Stomach (tissue), 19 donors: ENCODE measurements at places on chromosomes 4 and X. TPM values are rescaled to one million over a fixed set of nuclear protein-coding genes. Genes with fewer than 3 reads are reported as not detected.

AMTN gene
- total RNA-seq = not detected

TREX2 gene
- total RNA-seq = 5.1 TPM

SYP gene
- total RNA-seq = 5.0 TPM

PAK3 gene
- total RNA-seq = 0.29 TPM

SYTL4 gene
- total RNA-seq = 10.5 TPM

EDA gene
- total RNA-seq = 26.1 TPM

DNA sequence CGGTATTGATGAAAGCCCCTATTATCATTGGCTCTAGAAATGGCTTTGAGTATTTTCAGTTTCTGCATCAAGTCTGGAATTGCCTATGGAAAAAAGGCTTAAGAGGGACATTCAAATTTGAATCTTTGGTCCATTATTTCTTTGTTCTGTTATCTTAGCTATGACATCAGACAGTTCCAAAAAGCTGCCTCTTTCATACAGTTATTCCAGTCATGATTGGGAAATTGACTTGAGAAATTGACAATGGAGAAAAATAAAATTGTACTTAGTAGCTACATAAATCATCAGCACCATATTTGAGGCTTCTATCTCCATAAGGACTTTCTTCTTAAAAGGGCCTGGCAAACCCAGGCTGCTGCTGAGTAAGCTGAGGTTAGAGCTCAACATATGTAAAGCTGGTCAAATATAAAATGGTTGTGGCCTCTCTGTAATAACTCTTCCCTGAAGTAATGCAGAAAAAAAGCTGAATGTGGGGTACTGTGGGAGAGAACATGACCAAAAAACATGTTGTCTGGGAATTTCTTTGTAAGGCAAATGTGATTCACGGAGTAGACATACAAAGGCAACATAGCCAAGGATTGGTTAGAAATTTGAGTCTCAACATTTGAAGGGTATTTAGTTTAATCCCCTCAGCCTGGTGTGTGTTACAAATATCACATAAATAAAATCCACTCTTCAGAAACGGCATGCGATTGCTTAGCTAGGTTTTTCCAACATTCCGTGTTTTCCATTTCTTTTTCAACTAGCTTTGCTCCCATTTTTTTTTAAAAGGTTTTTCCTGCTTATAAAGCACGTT is 100.9 kb downstream of the LNX1 start:
- peak overlapping the region; percentile 24 for H3K27ac ChIP-seq
- H3K36me3 ChIP-seq = no peaks in the 10 kb centered on the region
- peak; percentile 29 for DNase-seq
- H3K27me3 ChIP-seq = no peaks in the 10 kb centered on the region

GRCh38 chr4:13966231-13967195 is 339.0 kb upstream of the BOD1L1 start:
- no peak for DNase-seq
- no peaks in the 10 kb centered on the region for H3K27me3 ChIP-seq
- no peaks in the 10 kb centered on the region for H3K36me3 ChIP-seq
- no peak overlapping the region for H3K27ac ChIP-seq
- H3K4me1 ChIP-seq = no peaks in the 10 kb centered on the region
- no peak overlapping the region for H3K4me3 ChIP-seq

- H3K4me1 ChIP-seq = no peaks in the 10 kb centered on the region
- H3K27ac ChIP-seq = no peak overlapping the region
- no peak overlapping the region for H3K4me3 ChIP-seq
- DNase-seq = no peak
These were observed 97.3 kb downstream of the DDX60 start for GRCh38 chr4:168221301-168221700.

GRCh38 chrX:105483011-105483410 is 262.5 kb upstream of the TEX13A start:
- H3K4me1 ChIP-seq = no peaks in the 10 kb centered on the region
- H3K27me3 ChIP-seq = no peaks in the 10 kb centered on the region
- no peak overlapping the region for H3K27ac ChIP-seq
- no peaks in the 10 kb centered on the region for H3K36me3 ChIP-seq
- no peak overlapping the region for H3K4me3 ChIP-seq

DNA sequence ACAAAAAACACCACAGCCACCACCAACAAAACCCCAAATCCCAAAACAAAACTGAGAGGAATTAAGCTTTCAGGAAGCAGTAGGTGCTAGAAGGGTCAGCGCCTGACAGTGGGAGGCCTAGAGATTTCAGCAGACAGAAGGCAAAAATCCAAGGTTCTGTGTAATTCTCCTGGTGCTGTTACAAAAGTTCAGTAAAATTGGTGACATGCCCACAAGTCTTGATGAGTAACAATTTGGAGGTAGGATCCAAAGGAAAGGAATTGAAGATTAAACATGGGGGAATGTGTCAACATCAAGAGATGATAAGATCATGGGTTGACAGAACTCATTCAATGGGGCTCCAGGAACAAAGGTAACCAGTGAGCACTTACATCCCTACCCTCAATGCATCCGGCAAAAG is 653.8 kb upstream of the CPEB2 start:
- no peak overlapping the region for H3K27ac ChIP-seq
- no peaks in the 10 kb centered on the region for H3K27me3 ChIP-seq
- H3K4me3 ChIP-seq = no peak overlapping the region
- H3K36me3 ChIP-seq = no peaks in the 10 kb centered on the region

GRCh38 chr4:115433491-115433890 is 320.1 kb upstream of the NDST4 start:
- no peaks in the 10 kb centered on the region for H3K27me3 ChIP-seq
- no peak overlapping the region for H3K27ac ChIP-seq
- no peaks in the 10 kb centered on the region for H3K36me3 ChIP-seq
- no peak overlapping the region for H3K4me3 ChIP-seq

GRCh38 chr4:178778496-178778895 is 1336.3 kb upstream of the AGA start:
- no peak overlapping the region for H3K4me3 ChIP-seq
- no peaks in the 10 kb centered on the region for H3K27me3 ChIP-seq
- H3K4me1 ChIP-seq = no peaks in the 10 kb centered on the region
- no peak overlapping the region for H3K27ac ChIP-seq

GRCh38 chrX:58025979-58026378 is 115.7 kb upstream of the ZXDA start:
- peak; percentile 12 for DNase-seq
- H3K27ac ChIP-seq = no peak overlapping the region
